ENCODE measurements at places on chromosomes 7 and 10. TPM values are rescaled to one million over a fixed set of nuclear protein-coding genes. Genes with fewer than 3 reads are reported as not detected.

LRRC18 gene
- total RNA-seq, result not detected

LIPK gene
- total RNA-seq, result not detected

SMIM30 gene
- 26.3 TPM for total RNA-seq

EMX2 gene
- total RNA-seq, result not detected

SPDYE3 gene
- not detected for total RNA-seq

A1CF gene
- not detected for total RNA-seq

CPA2 gene
- total RNA-seq, result not detected

GPR85 gene
- total RNA-seq, result not detected

AGMO gene
- total RNA-seq, result not detected

CALN1 gene
- not detected for total RNA-seq

CUEDC2 gene
- total RNA-seq, result 58.5 TPM

ATOH7 gene
- total RNA-seq, result not detected

KCNH2 gene
- total RNA-seq, result not detected

CDHR3 gene
- not detected for total RNA-seq

COBL gene
- not detected for total RNA-seq

MALRD1 gene
- total RNA-seq, result not detected

ASB15 gene
- total RNA-seq, result not detected

PHTF2 gene
- total RNA-seq, result 33.7 TPM

PSMC2 gene
- 139 TPM for total RNA-seq

TMEM270 gene
- not detected for total RNA-seq

All from natural killer cell treated with Interleukin-12 subunit alpha and Interleukin-12 subunit beta and Interleukin-15 and Interleukin-18, amount 100 ng/mL, for 72 hours (primary cell).